ENCODE measurements at places on chromosomes 11 and 22.

DNA sequence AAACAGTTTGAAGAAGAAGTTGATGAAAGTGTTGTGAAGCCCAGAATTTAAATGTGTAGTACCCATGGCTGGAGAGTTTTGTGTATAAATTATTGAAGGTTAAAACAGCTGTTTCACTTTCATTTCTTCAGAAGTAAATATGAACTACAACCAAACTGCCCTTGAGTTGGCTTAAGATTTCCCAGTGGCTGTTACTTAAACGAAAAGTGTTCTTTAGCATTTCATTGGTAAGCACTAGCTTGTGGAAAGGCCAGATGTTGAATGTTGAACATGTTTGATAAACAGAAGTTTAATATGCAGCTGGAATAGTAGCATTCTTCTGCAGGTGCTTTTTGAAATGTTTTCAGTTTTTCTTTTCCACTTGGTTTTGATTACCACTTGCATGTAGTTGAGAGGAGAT lies 83.2 kb upstream of the TNRC6B start:
- DNase-seq: no peak

- DNase-seq: peak; percentile 42
Observed at GRCh38 chr11:60950933-60951605, 907 bp downstream of the SLC15A3 start.

- no peak for DNase-seq
Observed at GRCh38 chr22:20619045-20619892, 111.9 kb downstream of the MED15 start.

DNA sequence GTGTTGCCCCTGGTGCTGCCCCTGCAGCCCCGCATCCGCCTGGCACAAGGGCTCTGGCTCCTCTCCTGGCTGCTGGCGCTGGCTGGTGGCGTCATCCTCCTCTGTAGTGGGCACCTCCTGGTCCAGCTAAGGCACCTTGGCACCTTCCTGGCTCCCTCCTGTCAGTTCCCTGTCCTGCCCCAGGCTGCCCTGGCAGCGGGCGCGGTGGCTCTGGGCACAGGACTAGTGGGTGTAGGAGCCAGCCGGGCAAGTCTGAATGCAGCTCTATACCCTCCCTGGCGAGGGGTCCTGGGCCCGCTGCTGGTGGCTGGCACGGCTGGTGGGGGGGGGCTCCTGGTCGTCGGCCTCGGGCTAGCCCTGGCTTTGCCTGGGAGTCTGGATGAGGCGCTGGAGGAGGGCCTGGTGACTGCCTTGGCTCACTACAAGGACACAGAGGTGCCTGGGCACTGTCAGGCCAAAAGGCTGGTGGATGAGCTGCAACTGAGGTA lies 278 bp downstream of the ROM1 start:
- DNase-seq: no peak

GRCh38 chr11:47918882-47919495 lies 61.4 kb upstream of the PTPRJ start:
- no peak for DNase-seq

GRCh38 chr22:45349916-45350315 lies 40.2 kb downstream of the FAM118A start:
- DNase-seq: no peak
